ENCODE measurements at places on chromosomes 12 and 14.

- DNase-seq, result no peak
Observed at GRCh38 chr14:28294834-28295440, 471.6 kb upstream of the FOXG1 start.

DNA sequence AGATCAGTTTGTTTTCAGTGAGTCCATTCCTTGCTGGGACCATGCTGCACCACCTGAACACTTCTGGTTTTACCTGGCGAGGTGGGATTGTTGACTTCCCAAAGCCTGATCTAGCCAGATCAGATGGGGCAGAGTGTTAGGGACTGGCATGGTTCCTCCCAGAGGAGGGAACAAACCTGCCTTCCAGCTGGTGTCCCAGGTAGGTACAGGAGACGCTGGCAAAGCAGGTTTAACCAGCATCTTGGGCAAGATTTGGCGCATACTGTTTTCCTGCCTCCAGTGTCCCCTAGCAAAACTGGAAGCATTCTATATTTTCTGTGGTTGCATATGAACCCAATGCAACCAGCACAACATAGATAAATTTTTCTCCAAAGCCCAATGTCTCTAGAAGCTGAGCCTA, 14.6 kb upstream of the FOS start:
- no peak for DNase-seq

DNA sequence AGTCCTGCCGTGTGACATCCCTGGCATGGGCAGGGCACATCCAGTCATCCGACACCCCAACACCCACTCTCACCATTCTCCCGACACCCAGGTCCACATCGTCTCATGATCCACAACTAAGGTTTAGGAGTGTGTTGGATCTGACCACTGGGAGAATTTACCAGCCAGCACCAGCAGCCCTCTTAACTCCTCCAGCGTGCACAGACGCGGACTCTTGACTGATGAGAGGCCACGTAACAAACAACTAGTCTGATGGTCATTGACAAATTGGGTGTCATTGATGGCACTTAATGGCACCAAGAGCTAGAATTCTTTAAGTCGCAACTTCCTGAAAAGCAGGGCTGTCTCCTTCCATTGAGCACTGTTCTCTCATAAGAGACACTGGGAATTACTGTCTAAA, 203.0 kb upstream of the SFSWAP start:
- DNase-seq, result no peak

- DNase-seq, result no peak
Observed at GRCh38 chr12:90098132-90098779, 389.6 kb upstream of the ATP2B1 start.

DNA sequence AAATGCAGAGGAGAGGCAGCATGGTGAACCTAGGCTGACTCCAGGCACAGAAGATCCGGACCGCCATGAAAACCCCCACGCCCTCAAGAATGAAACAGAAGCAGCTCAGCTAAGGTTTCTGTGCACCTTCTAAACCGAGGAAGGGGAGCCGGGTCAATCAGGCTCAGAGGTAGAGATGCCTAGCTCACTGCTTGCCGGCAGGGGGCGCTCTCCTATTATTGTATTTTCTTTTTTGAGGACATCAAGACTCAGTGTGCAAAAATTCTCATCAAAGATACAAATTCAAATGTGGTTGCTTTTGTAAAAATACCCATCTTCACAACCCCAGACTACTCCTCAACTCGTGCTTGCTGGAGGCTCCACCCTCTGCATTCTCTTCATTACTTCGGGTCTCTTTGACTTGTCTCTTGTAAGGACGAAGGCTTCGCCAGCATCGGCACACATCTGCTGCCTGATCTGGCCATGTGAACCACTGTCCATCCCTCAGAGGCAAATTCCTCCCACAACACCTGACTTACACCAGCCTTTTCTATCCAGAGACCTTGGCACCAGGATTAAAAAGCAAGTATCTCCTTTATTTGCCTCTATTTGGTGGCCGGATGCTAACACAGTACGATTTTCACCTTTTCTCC, 33.4 kb upstream of the RNASE3 start:
- DNase-seq, result peak; percentile 55

GRCh38 chr14:64715628-64716412, 11.6 kb downstream of the PLEKHG3 start:
- no peak for DNase-seq

DNA sequence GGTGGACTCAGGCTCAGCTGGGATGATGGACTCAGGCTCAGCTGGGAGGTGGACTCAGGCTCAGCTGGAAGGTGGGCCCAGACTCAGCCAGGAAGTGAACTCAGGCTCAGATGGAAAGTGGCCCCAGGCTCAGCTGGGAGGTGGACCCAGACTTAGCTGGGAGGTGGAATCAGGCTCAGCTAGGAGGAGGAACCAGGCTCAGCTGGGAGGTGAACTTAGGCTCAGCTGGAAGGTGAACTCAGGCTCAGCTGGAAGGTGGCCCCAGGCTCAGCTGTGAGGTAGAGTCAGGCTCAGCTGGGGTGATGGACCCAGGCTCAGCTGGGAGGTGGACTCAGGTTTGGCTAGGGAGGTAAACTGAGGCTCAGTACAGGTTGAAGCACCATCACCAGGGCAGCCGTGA, 21.8 kb upstream of the C14orf180 start:
- DNase-seq, result no peak

DNA sequence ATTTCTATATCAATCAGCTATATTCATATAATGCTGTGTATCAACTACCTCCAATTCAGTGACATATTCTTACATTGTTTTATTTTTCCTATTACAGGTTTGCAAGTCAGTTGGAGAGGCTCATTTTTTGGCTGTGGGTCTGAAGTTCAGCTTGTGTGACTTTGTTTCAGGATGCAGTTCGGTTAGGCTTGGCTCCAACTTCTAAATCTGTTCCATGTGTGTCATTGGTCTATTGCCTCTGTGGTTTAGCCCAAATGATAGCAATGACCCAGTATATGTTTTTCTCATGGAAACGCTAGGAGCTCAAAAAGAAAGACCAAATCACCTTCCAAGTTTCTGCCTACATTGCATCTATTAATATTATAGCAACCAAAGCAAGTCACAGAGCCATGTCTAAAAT, 848.6 kb upstream of the LRFN5 start:
- DNase-seq, result no peak

DNA sequence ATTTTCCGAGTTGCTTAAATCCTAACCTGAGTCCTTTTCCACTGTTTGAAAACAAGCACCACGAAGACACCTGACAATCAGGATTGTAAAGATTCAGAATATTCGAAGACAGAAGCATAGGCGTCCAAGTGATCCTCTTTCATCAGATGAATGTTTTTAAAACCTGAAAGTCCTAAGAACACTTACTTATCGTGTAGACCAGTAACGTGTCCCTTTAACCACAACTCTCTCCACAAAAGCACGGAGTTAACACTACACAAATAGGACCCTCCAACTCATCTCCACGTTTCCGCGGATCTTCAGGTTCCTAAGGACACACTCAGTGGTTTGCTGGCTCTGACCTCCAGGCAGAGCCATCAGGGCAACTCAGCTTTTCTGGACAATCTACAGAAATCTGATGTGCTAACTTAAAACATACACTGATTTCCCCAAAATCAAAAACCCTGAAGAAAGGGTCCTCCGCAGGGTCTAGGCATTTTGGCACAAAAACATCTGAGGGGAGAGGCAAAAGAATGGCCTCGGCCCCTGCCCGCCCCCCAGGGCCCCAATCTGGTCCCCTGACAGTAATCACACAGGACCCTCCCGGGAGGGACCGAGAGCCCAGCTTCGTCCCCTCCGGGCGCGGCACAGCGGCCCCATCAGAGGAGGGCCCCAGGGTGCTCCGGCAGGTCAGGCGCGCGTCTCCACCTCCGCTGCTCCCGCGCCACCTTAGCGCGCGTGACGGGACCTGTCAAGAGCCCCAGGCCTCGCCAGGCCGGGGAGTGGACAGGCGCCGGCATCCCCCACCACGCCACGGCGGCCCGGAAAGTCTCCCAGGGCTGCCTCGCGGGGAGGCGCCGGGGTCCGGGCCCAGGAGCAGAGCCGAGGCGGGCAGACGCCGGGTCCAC, 925 bp downstream of the DICER1 start:
- DNase-seq, result peak; percentile 36

- no peak for DNase-seq
Observed at GRCh38 chr14:100321473-100322137, 1.5 kb upstream of the SLC25A47 start.

DNA sequence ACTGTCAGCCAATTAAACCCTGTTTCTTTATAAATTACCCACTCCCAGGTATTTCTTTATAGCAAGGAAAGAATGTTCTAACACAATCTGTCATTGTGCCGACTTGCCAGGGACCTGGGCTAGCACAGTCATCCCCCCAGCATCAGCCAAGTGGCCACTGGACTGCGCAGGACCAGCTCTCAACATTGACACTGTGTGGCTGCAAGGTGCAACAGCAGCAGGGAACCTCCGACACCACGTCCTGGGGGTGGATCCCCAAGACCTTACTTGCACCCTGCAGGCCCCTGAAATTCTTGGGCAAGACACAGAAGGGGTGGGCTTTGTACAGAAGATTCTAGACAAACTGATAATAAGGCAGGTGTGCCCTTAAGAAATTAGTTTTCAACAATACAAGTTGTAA, 309.5 kb downstream of the GLT1D1 start:
- DNase-seq, result no peak

DNA sequence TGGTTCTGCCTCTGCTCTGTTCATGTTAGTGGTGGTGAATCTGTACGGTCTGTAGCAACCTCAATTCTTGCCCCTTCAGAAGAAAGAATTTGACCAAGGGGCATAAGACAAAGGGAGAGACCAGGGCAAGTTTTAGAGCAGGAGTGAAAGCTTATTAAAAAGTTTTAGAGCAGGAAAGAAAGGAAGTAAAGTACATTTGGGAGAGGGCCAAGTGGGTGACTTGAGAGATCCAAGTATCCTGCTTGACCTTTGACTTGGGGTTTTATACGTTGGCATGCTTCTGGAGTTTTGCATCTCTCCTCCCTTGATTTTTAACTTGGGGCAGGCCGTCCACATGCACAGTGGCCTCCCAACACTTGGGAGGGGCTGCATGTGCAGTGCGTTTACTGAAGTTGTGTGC, 225.0 kb downstream of the CRADD start:
- DNase-seq, result no peak

GRCh38 chr12:94623161-94623920, 27.0 kb downstream of the TMCC3 start:
- DNase-seq, result no peak

DNA sequence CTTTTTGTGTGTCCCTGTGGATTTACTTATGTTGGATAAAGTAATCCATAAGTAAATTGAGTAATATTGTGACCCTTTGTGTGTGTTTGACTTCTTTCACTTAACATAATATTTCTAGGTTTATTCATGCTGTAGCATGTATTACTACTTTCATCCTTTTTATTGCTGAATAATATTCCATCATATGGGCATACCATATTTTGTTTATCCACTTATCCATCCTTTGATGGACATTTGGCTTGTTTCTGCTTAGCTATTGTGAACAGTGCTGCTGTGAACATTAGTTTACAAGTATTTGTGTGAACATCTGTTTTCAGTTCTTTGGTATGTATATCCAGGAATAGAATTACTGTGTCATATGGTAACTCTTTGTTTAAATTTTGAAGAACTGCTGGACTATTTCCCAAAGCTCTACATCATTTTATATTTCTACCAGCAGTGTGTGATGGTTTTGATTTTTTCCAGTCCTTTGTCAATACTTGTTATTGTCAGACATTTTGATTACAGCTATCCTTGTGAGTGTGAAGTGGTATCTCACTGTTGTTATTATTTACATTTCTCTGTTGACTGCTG, 25.2 kb downstream of the G2E3 start:
- DNase-seq, result no peak

GRCh38 chr12:90460681-90461080, 494.3 kb downstream of the CCER1 start:
- DNase-seq, result no peak

DNA sequence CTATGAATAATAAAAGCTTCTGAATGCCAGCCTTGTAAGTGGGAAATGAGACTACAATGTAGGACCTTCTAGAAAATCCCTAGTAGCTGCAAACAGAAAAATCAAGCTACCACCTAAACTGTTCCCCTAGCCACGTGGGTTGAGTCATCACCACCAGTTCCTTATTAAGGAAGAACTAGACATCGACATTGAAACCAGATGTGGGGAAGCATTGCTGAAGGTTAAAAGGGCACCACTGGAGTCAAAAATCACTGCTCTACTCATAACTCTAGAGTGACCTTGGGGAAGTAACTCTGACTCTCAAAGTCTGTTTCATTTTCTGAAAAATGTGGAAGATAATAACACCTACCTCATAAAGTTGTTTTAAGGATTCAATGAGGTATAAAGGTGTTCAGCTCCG, 9.4 kb upstream of the CNIH1 start:
- no peak for DNase-seq

- DNase-seq, result no peak
Observed at GRCh38 chr12:80175307-80175930, 76.1 kb downstream of the OTOGL start.

DNA sequence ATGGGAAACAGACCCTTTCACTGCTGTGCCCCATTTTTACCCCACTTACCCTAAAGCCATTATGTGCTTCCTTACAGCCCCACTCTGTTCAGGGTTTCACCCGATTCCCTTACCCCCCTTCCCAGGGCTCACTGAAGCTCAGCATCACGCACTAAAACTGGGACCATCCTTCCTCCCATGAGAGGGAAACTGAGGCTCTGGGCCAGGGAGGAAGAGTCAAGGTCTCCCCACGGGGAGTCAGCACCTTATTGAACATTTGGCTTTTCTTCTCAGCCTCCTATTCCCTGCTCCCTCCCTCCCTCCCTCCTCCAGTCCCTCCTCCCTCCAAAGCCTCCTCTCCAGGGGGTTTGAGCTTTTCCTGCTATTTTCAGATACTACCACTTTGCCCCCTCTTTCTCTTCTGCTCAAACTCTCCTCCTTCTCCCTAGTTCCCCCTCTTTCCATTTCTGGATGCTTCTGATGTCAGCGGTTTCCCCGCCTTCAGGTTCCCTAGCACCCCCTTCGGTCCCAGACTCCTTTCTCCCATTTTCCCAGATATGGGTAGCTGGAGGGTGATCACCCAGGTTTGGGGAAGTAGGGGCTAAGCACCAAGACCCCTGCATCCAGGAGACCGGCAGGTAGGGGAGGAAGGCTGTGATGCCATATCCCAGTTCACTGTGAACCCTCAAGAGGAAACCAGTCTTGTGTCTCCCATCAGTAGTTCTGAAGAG, 960 bp downstream of the GPR162 start:
- no peak for DNase-seq

- DNase-seq, result no peak
Observed at GRCh38 chr14:56390859-56391258, 188.7 kb upstream of the TMEM260 start.

GRCh38 chr12:68771223-68771925, 25.4 kb downstream of the SLC35E3 start:
- DNase-seq, result no peak

- no peak for DNase-seq
Observed at GRCh38 chr12:15763328-15763727, 25.9 kb downstream of the EPS8 start.
